ENCODE measurements at places on chromosomes 4 and X.

- no peak for DNase-seq
Measured at GRCh38 chr4:146308951-146309350, 94.6 kb downstream of the REELD1 start.

GRCh38 chr4:8385611-8386010 is 54.9 kb downstream of the ACOX3 start:
- DNase-seq, result no peak

DNA sequence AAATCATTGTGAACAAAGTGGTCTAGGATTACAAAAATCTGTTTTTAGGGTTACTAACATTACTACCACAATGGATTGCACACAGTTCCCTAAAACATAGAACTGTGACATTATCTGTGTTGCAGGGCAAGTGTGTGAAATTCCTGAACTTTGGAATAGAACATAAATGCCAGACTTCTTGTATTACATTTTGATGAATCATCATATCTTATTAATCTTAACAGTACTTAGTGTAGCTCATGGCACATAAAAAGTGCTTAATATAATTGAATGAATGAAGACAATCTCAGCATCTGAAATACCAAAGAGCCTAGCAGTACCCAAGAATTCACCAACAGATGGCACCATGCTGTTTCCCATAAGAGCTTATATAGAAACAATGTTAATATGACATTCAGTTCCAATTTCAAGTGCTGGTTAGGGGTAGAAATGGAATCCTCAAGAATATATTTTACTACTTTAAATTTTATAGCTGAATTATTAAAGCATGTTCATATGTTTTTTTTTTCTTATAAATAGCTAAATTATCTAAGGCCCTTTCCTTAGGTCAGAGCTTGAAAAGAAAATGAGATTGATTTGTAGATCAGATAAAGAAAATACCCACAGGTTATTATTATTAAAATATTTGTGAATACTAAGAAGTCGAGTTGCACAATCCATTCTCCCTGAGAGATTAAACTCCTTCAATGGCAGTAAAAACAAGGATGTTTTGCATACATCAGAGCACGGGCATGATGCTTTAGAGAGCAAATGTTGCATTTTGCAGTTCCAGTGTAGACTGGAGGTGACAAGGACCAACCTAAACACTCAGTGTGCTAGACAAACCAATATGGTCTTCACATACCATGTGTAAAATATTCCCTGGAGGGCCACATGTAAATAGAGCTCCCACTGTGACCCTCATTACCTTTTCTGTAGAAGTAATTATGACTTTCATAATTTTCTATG is 25.7 kb upstream of the SHISA3 start:
- DNase-seq, result peak; percentile 18

DNA sequence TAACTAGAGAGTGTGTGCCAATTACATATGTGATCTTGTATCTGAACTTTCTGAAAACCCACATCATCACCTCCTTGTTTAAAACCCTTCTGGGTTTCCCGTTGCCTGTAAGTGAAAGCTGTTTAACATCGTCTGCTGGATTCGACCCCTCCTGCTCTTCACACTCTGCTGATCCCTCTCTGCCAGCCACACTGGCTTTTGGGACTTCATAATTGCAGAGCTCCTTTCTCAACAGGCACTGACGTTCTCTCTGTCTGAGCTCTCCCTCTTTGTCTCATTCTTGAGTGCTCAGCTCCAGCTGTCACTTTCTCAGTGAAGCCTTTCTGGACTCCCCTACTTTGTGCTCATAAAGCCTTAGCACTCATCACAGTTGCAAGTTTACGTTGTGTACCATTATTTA is 153.9 kb downstream of the CEP135 start:
- no peak for DNase-seq

DNA sequence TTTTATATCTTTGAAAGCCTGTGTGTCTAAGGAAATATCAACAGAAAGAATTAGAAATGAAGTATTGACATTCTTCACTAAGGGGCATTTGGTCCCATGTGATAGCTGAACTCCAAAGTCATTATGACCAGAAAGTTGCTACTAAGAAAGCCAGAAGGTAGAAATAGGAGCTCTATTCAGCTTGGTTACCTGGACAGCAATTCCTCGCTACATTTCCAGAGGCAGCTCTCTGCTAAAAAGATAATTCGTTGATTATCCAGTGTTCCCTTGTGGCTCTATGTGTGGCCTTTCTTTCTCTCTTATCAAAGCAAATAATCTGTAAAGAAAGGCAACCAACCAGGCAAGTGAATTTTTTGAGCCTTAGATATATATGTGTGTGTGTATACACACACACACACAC is 341.3 kb downstream of the ADGRL3 start:
- no peak for DNase-seq

GRCh38 chrX:34404386-34405070 is 252.6 kb downstream of the TMEM47 start:
- no peak for DNase-seq

All from non-pigmented ciliary epithelial cell (primary cell).